Immature natural killer cell (primary cell): ENCODE measurements at places on chromosomes 5 and 9.

DNA sequence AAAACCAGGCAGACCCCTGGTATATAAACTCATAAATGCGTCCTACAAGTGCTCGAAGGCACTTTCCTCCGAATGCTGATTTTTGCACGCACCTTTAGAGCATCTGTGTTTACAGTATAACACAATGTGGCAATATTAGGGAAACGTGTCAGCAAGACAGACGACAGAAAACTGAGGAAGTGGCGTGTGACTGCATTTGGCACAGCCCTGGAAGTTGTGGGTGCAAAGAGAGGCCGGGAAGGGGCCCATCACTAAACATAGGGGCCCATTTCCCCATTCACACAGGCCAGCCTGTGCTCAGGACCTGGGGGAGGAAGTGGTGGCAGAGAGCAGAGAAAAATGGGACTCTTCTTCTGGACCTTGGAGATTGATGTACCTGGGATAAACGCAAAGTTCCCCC lies 48.2 kb downstream of the RASGEF1C start:
- no peak for DNase-seq

DNA sequence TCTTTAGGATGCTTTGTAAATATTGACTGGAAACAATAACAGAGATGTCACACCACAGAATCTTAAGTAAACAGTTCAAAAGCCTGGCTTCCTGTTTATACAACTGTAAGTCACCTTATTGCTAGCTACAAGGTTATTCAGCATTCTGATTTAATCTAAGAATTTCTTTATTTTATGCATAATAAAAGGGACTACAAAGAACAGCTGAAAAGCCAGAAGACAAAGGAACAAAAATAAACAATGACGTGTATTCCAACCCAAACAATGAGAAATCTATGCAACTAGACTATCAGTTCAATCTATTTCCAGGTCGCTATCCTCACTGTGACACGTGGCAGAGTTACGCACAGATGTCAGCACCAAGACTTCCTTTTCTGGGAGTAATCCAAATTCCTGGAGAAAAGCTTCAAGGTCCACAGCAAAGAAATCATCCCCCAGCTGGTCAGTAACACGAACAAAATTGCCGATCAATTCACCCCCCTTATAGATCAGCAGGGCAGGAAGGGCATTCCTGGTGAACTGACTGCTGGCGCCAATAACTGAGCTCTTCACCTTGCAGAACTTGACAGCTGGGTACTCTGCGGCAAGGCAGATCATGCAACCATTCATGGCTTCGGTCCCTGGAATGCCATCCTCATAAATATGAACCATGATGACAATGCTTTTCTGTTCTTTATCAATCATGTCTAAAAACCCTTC lies 8.4 kb downstream of the PDCL start:
- DNase-seq: no peak

GRCh38 chr9:91086657-91087461 lies 274.9 kb downstream of the AUH start:
- DNase-seq: no peak

DNA sequence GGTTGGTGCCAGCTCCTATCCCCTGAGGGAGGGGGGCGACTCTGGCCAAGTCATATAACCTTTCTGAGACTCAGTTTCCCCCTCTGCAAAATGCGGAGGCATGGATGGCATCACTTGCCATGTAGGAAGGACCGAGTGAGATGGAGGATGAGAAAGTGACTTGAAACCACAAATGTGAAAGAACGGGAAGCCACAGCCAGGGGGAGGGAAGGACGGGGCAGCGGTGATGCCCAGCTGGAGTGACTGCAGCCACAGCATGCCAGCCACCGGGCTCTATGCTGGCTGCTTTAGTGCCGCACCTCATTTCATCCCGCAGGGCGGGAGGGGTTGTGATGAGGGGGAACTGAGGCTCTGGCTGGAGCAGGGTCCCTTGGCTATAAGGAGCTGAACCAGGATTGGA lies 74.5 kb downstream of the HMCN2 start:
- DNase-seq: no peak

- DNase-seq: no peak
Observed at GRCh38 chr5:1772634-1773033, 27.0 kb downstream of the MRPL36 start.

GRCh38 chr5:56071470-56071869 lies 76.7 kb upstream of the IL6ST start:
- DNase-seq: no peak

DNA sequence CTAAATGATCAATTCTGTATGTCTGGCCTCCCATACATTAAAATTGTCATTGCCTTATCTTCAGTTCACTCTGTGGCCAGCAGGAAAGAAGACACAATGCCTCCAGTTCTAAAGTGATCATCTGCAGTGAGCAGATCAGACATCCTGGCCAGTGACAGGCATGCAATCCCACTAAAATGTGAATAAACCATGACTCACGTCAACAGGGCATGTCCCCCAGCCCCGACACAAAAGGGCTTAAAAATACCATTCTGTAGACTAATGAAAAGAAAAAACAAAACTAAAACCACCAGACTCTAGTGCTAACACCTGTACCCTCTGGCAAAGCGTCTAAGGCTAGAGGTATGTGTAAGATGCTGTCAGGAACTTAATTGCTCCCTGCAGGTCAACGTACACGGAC lies 38.5 kb downstream of the DDX31 start:
- DNase-seq: no peak

DNA sequence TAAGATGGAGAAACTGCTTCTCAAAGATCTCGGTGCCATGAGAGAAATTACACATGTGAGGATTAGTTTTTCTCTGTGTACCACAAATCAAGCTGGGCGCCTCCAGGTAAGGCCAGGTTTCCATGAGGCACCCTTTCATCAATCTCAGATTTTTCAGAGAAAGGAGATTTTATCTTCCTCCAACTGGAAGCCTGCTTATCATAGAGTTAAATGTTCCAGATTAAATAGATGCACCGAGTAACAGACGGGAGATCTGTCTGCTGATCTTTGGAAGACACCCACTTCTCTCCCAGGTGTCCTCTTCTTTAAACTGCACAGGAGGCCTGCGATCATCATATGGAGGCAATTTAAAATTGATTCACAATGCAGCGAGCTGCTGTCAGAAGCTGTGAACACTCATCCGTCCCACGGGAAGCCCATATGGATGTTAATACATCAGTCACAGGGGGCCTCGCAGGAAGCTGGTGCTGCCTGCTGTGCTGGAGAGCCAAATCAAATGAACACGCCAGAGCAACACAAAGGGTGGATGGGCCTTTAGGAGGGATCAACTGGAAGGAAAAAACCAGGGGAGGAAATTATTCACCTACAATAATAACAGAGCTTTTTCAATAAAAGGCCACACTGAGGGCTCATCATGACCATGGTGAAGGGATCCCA lies 93.3 kb downstream of the TLE1 start:
- no peak for DNase-seq

- no peak for DNase-seq
Observed at GRCh38 chr5:157362012-157362411, 96.1 kb downstream of the CYFIP2 start.

DNA sequence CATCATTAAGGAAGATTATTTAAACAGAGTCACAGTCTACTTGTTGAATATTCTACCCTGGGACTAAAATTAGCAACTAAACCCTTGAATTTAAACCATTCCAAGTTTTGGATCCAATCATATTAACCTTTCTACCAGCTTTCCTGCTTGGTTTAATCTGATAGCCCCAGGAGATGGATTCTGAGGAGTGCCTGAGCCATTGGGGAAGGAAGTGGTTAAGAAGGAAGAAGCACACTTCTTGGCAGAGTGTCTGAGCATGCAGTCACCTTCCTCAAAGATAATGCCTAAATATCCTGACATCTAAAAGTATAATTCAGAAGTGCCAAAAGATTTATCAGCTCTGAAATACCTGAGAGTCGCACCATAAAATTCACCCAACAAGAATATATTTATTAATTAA lies 74.1 kb upstream of the SNCAIP start:
- DNase-seq: no peak

DNA sequence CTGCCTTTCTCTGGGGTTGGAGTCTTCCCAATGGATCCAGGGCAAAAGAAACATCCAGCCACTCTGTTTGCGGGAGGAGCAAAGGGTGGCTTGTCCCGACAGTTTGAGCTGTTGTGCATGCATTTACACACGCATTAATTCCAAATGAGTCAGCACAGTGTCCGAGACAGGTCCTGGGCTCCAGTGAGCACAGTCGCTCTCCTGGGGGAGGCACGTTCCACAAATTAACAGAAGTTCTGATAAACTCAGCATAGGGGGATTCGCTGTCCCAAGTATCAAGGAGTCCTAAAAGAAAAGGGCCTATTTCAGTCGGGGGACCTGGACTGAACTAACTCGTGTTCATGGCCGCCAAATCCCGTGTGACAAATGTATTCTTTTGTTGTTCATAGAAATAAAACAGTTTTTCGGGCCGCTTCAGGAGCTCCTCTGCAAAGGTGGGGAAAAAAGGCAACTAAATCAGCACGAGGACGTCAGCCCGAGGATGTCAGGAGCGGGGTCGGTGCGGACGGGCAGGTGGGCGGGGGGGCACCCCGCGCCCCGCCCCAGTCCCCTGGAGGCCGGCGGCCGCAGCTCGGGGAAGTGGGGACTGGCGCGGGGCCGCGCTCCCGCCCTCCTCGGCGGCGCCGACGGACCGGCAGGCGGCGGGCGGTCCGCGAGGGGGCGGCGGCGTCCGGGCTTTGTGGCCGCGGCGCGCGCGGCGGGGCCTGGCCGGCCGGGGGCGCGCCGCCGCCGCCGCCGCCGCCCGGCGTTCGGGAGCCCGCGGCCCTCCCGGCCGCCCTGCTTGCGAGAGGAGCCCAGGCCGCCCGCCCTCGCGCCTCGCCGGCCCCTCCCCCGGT lies at the start of gene MSANTD3:
TSS of gene MSANTD3 (plus strand) at position 614 of the 836 bp plus-strand sequence. CDS start 14,796 bp downstream, outside the sequence.
- DNase-seq: peak; percentile 57

- no peak for DNase-seq
Observed at GRCh38 chr9:137749511-137749910, 128.1 kb upstream of the CACNA1B start.

GRCh38 chr9:135048046-135048757 lies 39.3 kb upstream of the OLFM1 start:
- DNase-seq: no peak

GRCh38 chr5:108145351-108145750 lies 236.5 kb downstream of the FBXL17 start:
- no peak for DNase-seq

GRCh38 chr5:159459951-159460538 lies 129.8 kb upstream of the IL12B start:
- no peak for DNase-seq

GRCh38 chr5:102660111-102660510 lies 95.0 kb upstream of the PAM start:
- DNase-seq: no peak

DNA sequence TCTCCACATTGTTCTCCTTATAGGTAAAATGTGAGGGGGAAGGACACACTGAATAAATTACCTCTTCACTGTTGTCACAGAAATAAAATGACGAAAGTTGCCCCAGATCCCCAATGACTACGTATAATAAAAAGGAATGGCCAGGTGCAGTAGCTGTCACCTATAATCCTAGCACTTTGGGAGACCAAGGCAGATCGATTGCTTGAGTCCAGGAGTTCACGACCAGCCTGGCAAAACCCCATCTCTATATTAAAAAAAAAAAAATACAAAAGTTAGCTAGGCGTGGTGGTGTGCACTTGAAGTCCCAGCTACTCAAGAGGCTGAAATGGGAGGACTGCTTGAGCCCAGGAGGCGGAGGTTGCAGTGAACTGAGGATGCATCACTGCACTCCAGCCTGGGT lies 82.2 kb upstream of the APC start:
- DNase-seq: no peak
